SHP77 (cell line): ENCODE measurements at places on chromosomes 4 and X.

DNA sequence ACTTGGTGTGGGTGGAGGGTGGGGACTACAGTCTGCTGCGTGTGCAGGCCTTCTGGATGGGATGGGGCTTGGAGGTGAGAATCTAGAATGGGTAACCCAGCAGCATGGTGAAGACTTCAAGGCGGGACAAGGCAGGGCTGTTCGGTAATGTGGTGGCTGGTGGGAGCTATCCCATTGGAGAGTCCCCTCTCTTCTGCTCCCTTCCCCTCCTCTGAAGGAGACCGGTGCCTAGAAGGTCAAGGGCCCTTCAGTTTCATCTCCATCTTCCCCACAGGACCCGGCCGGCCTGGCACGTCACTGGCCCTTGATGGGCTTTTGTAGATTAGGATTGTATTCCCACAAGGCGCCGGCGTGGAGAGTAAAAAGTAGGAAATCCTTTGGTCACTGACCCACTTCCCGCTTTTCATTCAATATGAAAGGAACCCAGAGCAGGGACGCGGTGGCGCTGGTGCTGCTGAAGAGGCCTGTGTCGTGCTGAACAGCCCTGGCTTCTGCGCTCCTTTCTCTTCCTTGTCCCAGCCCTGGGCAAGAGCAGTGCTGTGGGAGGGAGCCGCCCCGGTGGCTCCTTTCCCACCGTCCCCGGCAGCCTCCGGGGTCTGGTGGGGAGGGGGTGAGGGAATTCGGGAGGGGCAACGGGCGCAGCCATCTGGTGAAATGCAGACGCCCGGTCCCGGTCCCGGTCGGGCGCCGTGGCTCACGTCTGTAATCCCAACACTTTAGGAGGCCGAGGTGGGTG, 7.3 kb upstream of the HMGB3 start:
- DNase-seq = no peak

GRCh38 chrX:47143894-47144625, 442 bp downstream of the NDUFB11 start:
- DNase-seq = no peak

DNA sequence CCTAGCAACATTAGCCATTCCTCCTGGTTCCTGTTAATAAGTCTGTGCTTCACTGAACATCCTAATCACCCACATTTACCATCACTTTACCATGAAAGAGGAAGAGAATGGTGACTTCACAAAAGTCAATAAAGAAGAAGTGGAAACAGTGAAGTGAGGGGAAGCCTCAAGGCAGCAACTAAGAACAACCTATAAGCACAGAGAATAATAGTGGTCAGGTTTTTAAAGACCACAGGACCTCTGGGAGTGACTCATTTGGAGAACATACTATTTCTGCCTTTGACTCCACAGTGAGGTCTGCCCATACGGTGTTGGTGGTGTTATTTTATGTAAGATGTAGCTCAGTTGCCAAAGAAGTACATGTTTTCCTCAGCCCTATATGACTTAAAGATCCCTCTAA, 86.0 kb upstream of the TET2 start:
- no peak for DNase-seq

DNA sequence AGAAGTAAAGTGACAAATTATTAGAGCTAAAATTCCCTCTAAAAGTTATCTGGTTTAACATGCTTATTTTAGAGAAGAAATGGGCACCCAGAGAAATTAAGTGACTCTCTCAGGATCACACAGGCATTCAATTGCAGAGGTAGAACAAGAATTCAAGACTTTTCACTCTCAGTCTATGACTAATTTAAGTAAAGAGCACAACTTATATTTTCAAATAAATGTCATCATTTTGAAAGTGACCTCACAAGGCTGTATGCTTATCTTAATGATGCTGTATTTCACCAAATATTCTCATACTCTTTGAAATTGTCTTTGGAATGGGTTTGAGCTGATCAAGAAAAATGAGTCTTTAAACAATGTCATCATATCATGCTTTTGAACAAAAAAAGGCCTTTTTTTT, 15.3 kb downstream of the GPR174 start:
- no peak for DNase-seq

DNA sequence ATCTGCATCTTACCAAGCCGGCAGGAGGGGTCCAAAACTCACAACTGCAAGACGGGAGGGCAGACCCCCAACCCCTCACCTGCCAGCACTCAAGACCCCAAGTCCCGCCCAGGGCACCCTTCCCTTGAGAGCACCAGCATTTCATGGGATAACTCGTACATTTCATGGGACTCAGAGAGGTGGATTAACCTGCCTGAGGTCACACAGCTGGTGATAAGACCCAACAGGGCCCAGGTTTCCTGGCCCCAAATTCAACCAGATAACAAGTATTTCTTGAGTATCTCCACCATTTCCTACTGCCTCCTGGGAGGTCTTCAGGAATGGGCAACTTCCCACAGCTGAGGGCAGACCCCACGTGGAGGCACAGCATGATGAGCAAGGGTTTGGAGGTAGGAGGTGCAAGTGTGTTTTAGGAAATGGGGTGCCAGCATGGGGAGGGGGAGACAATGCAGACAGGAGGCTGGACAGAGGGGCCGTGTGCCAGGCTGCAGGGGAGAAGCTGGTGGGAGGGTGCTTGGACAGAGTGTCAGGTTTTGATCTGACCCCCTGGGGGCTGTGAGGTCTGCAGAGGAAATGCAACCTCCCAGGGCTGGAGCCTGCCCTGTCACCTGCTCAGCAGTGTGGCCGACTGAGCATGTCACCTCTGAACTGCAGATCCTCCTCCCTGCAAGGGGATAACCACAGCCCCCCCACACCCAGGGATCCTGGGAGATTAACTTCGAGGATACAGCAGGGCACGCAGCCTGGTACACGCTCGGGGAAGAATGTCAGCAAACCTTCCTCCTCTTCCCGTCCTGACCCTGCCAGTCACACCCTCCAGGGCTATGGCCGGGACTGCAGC, 4.4 kb downstream of the ADRA2C start:
- DNase-seq = no peak

DNA sequence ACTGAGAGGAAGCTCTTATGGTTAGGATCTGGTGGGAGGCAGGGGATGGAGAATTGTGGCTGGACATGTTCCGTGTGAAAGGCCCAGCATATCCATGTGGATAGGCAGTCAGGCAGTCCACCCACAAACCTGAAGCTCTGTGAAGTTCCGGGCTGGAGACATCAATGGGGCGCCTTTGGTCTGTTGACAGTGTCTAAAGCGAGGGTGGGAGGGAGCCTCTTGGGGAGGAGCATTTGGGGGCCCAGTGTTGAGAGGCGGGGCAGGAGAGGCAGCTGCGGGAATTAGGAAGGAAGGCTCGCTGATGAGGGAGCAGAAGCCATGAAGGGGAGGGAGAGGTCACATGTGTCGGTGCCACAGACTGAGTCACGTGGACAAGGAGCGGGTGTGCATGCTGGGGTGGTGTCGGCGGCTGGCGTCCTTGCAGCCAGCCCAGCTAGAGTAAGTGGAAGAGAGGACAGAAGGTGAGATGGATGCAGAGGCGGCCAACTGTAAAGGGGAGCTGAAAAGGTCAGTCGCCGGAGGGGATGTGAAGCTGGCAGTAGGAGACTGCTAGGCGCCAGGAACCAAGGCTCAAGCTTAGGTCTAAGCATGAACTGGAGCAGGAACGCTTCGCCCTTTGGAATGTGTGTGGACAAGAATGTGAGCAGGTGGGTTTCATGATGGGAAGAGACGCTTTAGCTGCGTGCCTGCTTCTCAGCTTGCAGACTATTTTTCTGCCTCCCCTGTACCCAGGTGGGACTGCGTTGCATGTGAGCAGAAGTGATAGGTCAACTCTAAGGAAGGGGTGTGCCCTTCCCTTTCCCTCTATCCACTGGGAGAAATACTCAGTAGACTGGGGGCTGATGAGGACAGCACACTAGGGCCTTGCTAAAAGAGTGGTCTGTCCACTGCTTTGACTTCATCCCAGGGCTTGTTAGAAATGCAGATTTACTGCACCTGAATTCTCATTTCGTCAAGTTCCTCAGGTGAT, 44.0 kb upstream of the TLR2 start:
- no peak for DNase-seq

DNA sequence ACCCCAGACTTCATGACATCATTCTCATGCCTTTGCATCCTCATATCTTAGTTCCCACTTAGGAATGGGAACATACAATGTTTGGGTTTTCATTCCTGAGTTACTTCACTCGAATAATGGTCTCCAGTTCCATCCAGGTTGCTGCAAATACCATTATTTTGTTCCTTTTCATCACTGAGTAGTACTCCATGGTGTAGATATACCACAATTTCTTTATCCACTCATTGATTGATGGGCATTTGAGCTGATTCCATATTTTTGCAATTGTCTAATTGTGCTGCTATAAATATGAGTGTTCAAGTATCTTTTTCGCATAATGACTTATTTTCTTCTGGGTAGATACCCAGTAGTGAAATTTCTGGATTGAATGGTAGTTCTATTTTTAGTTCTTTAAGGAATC, 1026.8 kb downstream of the STPG2 start:
- DNase-seq = no peak

GRCh38 chr4:41426539-41426938, 111.4 kb upstream of the LIMCH1 start:
- DNase-seq = no peak
